Right lobe of liver (tissue), 6 donors: ENCODE measurements at places on chromosomes 12 and 14. TPM values are rescaled to one million over a fixed set of nuclear protein-coding genes. Genes with fewer than 3 reads are reported as not detected.

Gene FKBP3
- total RNA-seq, result 27.9 TPM

Gene BICD1
- total RNA-seq, result 2.0 TPM

Gene DNAI7
- 0.39 TPM for total RNA-seq

Gene TEX52
- not detected for total RNA-seq

Gene WIF1
- total RNA-seq, result not detected

Gene MANSC1
- total RNA-seq, result 9.1 TPM

Gene PRB2
- total RNA-seq, result not detected

Gene PYGL
- 96.4 TPM for total RNA-seq

Gene PPM1H
- total RNA-seq, result 6.4 TPM

Gene SERPINA10
- total RNA-seq, result 128 TPM

Gene PLEKHD1
- total RNA-seq, result not detected

Gene GRIP1
- 0.78 TPM for total RNA-seq

Gene SOAT2
- 3.4 TPM for total RNA-seq

Gene FICD
- 5.1 TPM for total RNA-seq

Gene C12orf54
- total RNA-seq, result not detected
